Hypothalamus (tissue), 51 donors: ENCODE measurements at places on chromosomes 12 and 14.

DNA sequence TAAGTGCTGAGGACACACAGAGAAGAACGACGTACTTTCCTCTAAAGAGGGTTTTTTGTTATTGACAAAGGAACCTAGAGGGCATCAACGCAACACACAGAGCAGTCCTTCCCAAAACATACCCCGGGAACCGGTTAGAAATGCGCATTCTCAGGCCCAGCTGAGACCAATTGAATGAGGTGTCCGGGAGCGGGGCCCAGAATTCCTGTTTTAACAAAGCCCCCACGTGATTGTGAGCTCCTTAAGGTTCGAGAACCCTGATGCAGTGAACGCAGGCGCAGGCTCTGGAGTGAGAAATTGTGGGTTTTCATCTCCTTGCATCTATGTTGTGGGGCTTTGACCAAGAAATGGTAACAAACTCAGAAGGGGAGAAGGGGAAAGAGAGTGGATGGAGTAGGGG lies 51.0 kb upstream of the TBX3 start:
- no peak for DNase-seq

GRCh38 chr12:111214401-111214800 lies 154.5 kb downstream of the PHETA1 start:
- no peak for DNase-seq

DNA sequence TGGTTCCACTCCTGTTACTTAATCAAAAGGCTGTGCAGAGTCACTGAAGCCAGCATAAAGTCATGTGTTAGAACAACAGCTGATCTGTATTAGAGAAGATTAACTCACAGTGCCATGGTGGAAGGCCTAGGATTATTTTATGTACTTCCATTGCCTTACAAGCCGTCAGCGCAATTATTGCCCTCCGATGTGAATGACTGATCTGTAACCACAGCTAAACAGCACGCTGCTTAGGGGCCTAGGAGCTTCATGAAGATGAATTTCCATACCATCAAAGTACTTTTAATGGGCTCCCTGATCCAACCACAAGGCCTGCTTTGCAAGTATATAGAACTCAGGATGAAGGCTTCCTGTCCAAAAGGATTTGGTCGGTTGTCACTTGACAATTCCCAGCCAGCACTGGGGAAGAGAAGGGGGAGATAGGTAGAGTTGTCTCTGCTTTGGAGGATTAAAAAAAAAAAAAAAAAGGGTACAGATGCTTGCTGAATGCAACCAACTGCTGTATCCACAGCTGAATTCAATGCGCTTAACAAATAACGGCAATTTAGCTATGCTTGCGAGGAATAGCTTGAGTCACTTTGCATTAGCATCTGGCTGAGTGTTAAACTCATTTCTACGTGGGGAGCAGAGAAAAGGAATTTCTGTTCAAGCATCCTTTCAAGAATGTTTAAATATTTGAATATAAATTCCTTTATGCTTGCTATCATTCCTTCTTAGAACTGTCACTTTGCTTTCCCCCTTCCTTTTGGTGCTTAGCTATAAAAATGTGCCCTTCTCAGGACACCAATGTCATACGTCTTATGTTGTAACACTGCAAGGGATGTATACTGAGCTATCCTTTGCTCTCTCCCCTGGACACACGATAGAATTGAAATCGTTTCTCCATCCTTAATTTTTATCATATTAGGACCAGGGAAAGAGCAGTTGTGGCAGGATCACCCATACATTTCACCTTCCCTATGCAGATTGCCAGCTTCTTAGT lies 387.8 kb downstream of the SOX5 start:
- no peak for DNase-seq

GRCh38 chr12:89352492-89353187 lies at the start of gene DUSP6:
Gene DUSP6, minus strand, starts transcription at chr12:89352501. Its CDS starts 462 bp downstream, at chr12:89352039.
- DNase-seq: peak; percentile 86

DNA sequence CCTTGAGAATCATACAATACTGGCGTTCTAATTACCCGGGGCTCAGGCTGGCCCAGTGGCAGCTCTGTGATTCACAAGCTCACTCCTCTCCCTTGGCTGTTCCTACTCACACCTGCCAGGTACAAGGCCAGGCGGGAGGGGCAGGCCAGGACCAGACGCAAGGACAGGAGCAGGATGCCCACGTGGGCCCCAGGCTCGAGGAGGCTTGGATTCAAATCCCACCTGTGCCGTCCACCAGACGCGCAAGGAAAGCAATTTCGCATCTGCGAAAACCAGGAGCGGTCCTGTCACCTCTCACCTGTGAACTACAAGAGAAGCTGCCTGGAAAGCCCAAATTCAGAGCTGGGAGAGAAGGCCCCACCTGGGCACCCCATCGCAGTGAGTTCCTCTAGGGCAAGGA lies 50.6 kb downstream of the BCL11B start:
- DNase-seq: no peak

DNA sequence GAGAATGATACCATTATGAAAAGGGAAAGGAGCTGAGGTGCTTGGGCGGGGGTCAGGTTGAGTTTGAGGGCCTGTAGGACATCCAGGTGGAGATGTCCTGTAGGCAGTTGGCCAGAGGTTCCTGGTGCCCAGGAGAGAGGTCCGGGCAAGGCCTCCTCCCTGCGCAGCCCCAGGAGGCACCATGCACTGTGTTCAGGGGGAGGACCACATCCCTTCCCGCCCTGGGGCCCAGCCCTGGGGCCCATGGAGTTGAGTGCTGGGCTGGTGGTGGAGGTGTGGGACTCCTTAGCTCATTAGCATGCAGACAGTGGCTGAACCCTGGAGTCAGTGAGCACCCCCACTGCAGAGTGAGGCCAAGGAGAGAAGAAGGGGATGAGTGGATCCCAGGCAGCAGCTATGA lies 5.7 kb upstream of the FAIM2 start:
- no peak for DNase-seq

DNA sequence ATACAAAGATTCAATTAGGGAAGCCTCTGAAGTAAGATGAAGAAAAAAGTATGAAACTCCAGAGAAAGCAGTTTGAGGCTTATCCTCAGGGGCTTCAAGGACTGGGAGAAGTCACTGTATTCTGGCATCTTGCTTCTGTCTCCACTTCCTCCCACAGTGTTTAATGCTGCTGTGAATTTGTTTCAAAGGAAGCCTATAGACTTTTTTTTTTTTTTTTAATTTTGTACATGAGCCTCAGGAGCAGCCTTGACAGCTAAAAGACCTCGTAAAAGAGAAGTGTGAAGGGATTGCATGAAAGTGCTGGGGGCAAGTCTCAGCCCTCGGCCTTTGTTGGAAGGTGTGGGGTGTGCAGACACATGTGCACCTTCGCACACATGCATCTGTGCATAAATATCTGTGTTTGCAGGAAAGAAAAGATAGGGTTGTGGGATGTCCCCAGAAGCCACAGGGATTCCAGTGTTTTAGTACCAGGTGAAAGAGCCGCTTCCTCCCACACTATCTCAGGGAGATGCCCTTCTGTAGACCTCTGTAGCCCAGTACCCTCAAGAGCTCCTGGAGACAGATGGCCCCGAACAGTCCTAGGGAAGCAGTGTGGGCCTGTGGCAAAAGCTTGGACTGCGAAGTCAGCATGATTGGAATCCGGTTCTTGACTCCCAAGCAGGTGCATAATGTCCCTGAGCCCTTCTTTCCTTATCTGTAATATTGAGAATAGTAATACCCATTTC lies 193.5 kb upstream of the BCL2L14 start:
- no peak for DNase-seq

DNA sequence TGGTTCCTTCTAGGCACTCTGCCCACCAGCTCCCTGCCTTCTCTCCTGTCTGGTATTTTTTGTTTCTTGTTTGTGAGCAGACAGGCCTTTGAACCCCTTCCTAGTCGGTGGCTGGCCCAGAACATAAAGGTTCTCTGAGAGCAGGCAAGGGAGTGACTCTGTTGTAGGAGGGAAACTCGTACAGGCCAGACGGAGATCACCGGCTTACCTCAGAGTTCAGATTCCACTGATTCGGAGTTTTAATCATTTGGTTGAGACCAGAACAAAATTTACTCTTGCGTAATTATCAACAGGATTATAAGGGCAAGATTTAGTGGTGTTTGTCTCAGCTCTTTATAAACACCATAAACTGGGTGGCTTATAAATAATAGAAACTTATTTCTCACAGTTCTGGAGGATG lies 128.3 kb downstream of the PLXNC1 start:
- DNase-seq: no peak

DNA sequence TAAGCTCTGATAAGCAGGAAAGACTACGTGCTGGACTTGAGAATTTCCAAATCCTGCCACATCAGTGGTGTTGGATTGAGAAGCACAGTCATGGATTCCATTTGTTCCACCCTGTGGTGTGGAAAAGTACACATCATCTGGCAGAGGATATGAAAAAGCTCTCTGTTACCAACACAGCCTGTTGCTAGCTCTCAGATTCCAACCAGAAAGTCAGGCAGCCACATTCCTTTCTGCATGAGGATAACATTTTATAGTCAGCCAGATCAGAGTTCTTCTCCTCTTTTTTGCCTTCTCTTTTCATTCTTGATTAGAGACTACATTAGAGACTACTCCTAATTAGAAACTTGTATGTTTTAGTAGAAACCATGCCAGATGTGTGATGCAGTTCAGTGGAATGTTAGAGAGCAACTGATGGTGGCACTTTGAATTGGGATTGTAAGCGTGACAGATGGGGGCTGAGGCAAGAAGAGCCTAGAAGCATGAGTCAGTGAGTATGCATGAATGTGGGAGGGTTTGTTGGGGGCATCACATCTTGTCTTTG lies 61.2 kb upstream of the STXBP6 start:
- no peak for DNase-seq

GRCh38 chr12:91818227-91819131 lies 327.2 kb downstream of the BTG1 start:
- DNase-seq: no peak
